ENCODE measurements at places on chromosomes 7 and 10.
A peak's percentile ranks its signal among the peaks of the same experiment; 100 is the strongest.

DNA sequence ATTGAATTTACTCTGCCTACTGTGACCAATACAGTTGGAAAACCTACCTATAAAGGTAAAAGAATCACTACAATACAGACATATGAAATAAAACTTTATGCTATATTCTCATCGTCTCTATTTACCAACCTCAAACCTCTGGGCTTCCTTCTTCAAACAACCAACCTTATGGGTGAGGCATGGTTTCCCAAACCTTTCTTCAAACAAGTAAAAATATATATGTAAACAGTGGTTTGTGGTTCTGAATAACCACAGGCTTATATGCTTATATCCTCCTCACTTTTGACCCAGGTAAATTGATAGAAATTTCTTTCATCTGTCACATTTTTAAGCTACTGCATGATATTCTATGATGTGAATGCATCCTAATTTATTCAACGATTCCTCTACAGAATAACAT, 103.6 kb downstream of the ITGB1 start:
- no peak for DNase-seq

- peak; percentile 79 for DNase-seq
Measured at GRCh38 chr7:132368246-132368900, 207.9 kb downstream of the PLXNA4 start.

GRCh38 chr10:70993051-70993450, 104.7 kb upstream of the PCBD1 start:
- DNase-seq: no peak

DNA sequence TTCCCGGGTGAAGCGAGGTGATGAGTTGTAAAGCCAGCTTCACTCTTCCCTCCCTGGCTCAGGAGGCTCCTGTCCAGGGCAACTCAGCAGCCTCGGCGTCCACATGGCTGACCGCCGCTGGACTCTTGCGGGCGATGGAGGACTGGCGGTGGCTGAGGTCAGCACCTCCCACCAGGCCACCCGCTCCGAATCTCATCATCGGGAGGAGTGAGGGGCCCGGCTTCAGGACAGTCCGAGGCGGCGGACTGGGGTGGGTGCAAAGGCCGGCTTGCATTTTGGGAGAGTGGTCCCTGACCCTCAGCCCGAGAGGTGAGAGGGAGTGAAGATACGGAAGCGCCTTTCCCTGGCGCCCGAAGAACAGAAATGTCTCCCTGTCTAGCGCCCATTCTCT, 759 bp downstream of the DNAJB12 start:
- DNase-seq: no peak

- DNase-seq: no peak
Measured at GRCh38 chr7:39985398-39985918, 35.4 kb downstream of the CDK13 start.

DNA sequence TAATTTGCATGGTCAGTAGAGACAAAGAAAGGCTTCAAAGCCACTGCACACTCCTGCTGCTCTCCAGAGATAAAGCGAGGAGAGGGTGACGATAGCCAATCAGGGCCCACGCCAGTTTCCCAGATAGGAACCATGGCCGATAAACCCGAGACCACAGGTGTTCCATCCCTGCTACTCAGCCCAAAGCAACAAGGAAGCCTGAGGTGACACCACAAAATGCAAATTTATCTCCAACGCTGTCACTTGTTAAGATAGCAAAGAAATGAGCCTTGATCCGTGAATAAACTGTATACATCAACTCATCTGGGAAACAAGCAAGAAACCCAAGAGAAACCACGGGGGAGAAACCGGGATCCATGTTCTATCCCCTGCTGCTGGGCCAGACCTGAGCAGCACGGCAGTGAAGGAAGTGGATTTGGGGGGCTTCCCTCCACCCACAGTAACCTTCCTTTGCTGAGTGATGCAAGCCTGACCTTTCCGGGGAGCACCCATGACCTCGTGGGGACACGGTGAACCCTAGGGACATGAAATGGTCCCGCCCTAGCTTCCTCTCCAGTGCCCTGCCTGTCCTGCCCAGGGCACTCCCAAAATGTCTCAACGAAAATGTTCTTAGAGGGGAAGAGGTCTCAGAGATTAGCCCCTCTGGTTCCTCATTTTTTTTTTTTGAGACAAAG, 164.6 kb downstream of the PTPRN2 start:
- DNase-seq: no peak

DNA sequence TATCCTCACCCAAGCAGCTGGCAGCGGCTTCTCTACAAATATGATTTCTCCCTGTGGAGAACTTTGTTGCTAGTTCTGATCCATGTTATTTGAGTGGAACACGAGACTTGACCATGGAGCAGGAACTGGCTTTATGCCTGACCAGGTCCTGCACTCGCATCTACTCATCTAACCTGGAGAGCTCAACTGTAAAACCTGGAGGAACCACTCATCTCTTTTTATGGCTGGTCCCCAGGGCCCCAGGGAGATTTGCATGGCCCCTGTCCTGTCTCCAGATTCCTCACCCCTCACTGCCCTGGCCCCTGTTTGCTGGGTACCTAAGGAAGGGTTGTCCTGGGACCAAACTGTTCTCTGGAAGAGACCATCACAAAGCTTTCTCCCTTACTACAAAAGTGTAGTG, 16.0 kb downstream of the TCAF1 start:
- DNase-seq: no peak

GRCh38 chr7:33578166-33578565, 327.2 kb upstream of the BMPER start:
- no peak for DNase-seq

GRCh38 chr7:71414490-71414889, 282.5 kb downstream of the GALNT17 start:
- DNase-seq: no peak

DNA sequence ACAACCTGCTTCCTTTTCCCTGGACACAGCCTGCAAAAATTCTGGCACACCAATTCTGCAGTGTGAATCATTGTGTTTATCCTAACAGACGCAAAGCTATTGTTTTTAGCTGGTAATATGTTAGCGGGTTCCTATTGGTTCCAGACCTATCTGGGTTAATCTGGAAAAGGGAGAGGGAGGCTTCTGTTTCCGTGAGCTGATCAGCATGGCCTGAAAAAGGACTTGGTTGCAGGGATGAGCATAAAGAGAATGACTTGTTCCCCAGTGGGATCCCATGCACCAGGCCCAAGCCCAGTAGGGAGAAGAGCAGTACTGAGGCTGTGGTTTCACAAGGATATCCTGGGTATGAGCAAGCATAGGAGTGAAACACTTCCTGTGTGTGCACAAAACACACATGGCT, 78.4 kb downstream of the PDE1C start:
- DNase-seq: no peak

GRCh38 chr10:61313460-61313859, 139.7 kb downstream of the TMEM26 start:
- no peak for DNase-seq

DNA sequence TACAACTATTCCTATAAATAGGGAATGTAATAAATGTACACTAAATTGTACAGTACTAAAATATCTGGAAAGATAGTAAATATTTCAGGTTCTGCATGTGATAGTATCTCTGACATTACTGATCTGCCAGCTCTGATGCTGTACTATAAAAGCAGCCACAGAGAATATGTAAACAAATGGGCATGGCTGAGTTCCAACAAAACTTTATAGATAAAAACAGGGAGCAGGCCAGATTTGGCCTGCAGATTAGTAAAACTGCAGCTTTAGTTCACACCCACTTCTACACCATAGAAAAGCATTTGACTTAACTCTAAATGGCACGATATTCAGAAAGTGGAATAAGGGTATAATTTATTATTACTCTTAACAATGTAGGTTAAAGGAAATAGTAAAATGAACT, 18.8 kb upstream of the TLL2 start:
- DNase-seq: no peak

GRCh38 chr10:101032637-101033224, 1.7 kb downstream of the SFXN3 start:
- DNase-seq: no peak

DNA sequence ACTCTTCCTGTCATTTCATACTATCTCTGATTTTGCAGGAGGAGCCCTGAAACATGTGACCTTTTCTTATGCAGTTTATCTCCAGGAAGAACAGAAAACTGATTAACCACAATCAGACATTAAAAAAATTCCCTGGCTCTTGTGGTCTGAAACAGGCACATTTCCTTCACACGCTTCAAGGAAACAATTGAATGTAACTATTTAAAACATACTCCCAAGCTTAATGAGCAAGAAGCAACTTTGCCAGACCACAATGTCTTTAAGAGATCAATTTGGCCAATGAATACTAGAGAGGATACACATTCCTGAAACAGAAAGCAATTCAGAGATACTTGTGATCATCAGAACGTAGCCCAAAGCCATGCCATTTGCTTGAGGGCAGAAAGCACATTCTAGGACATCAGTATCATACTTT, 65.8 kb downstream of the PIP4K2A start:
- no peak for DNase-seq

- DNase-seq: no peak
Measured at GRCh38 chr10:28291881-28292297, 11.0 kb downstream of the MPP7 start.

- DNase-seq: no peak
Measured at GRCh38 chr7:3585826-3586225, 284.8 kb downstream of the SDK1 start.

DNA sequence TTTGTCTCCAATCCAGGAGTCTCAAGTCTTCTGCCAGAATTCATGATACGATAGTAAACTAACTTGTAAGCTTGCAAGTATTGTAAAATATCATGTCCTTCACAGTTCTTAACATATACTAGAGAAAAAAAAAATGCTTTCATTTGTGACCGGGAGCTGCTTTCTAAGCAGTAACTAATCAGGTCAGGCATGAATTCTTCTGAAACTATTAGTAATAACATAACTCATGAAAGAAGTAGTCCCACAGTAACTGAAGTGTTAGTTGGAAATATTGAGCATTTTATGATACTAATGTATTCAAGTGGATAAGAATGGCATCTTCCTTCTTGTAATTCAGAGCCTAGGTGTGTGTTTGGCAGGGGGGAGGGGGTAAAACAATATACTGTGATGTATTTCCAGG, 665.6 kb downstream of the DNAJB9 start:
- DNase-seq: no peak

DNA sequence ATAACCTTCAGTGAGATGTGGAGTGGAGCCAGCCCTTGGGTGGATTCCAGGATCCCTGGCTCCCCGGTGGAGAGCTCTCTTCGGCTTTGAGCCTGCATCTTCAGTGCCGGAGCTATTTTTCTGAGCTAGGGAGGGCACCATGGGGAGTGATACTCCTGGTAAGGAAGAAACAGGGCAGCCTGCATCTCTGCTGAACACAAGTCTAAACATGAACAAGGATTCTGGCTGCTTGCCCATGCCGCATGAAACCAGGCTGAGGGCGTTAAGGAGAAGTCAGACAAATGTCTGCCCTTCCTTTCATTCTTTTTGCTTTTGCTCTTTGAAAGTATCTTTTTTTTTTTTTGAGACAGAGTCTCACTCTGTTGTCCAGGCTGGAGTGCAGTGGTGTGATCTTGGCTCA, 60.4 kb downstream of the EVX1 start:
- DNase-seq: no peak

GRCh38 chr7:108135446-108136190, 5.5 kb upstream of the LAMB4 start:
- no peak for DNase-seq

- no peak for DNase-seq
Measured at GRCh38 chr7:1050956-1051690, 6.8 kb downstream of the GPR146 start.

DNA sequence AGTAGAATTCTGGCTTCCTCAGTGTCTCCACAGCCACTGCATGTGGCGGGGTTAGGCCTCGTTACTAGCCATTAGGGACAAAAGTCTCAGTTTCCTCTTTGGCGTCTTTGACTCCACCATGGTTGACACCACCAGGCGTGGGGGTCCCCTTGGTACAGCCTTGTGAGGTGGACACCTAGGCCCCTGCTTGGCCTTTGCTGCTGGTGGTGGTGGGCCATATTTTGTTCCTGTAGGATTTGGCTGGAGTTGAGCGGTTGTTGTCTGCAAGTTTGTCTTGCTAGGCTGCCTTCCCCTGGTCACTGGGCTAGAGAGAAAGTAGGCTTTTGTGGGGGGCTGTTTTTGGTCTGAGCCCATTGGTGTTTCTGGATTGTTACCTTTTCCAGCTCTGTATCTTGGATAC, 272.7 kb downstream of the CAMK1D start:
- DNase-seq: no peak

DNA sequence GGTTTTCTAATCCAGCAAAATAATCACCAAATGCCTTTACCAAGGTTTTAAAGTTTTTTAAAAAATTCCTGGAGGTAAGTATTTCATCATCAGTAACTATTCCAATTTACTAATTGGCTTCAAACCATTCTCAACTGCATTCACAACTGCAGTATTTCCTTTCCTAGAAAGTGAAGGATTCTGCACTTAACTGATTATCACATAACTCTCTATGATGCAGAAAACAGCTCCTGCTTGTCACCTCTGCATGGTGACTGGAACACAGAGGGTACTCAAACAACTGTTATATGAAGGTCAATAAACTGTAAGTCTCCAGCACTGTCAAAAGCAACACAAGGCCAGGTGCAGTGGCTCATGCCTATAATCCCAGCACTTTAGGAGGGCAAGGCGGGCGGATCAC, 42.6 kb downstream of the SRPK2 start:
- no peak for DNase-seq

DNA sequence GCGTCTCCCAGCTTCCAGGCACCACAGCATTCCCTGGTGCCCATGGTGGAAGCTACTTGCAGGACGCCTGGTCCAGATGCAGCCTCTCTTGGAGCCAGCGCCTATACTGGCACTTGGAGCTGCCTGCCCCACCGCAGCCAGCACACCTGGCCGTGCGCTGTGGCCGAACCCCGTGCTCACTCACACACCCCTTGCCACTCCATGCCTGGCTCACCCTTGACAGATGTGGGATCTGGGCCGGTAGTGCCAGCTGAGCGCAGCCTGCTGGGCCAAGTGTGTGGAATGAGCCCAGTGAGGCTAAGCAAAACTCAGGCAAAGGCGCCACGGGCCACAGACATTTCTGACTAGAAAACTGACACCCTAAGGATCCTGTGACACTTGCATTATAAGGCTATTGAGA, 884.8 kb downstream of the LRMDA start:
- no peak for DNase-seq

- DNase-seq: no peak
Measured at GRCh38 chr10:451021-451471, 238.4 kb downstream of the DIP2C start.

DNA sequence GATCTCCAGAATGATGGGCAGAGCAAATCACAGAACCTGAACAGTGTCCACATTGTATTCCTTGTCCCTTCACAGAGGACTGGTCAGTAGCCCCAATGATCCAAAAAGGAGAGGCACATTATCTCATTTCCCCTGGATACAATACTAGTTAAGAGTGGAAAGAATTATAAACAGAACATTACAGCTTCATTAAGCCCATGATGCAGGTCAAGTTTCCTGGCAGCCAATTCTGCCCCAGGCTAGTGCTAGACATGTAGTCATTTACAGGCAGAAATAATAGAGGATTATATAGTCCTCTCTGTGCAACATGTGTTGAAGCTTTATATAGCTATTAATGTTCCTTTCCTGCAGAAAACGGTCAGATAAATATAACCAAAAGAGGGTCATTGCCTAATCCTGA, 124.3 kb upstream of the WNT16 start:
- no peak for DNase-seq

GRCh38 chr7:116209561-116210070, 723 bp upstream of the TES start:
- DNase-seq: no peak

- no peak for DNase-seq
Measured at GRCh38 chr7:80372415-80372814, 139.4 kb downstream of the GNAT3 start.

- no peak for DNase-seq
Measured at GRCh38 chr7:3453398-3453797, 152.3 kb downstream of the SDK1 start.
